ENCODE measurements at places on chromosomes 5 and 9. TPM values are rescaled to one million over a fixed set of nuclear protein-coding genes. Genes with fewer than 3 reads are reported as not detected.

DNA sequence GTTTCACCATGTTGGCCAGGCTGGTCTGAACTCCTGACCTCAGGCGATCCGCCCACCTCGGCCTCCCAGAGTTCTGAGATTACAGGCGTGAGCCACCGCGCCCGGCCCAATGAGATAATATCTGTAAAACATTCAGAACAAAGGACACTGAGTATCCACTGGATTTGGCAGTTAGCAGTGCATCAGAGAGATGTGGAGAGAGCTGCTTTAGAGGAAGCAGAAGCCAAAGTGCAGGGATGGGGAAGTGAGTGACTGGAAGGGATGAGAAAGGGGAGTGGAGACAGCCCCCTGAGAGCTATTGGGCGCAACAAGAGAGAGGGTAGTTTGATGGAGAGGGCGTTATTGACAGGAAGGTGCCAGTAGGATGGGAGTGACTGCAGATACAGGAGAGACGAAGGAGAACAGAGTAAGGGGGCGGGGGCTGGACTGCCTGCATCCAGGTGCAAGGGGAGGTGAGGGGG, 157.5 kb upstream of the SHB start:
- peak; percentile 52 for DNase-seq

The MELK gene
- 59.6 TPM for total RNA-seq

DNA sequence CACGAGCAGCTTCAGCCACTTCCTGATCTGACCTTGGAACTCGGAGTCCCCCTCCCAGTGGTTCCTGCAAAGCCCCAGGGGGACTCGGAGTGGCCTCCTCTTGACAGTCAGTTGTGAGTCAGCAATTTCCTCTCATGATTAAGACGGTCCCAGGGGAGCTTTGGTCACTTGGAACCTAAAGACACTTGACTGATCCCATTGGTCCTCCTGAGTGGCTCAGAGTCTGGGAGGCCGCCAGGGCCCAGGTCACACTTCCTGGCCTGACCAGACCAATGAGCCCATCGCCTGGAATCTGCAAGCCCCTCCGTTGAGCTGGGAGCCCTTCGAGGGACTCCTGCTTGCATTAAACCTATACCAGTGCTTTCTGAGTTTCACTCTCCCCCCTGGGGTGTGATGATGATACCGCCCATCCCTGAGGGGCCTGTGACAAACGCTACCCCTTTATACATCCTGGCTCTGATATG, 29.1 kb downstream of the TSPAN17 start:
- DNase-seq = no peak

The TMOD1 gene
- total RNA-seq = 1.1 TPM

DNA sequence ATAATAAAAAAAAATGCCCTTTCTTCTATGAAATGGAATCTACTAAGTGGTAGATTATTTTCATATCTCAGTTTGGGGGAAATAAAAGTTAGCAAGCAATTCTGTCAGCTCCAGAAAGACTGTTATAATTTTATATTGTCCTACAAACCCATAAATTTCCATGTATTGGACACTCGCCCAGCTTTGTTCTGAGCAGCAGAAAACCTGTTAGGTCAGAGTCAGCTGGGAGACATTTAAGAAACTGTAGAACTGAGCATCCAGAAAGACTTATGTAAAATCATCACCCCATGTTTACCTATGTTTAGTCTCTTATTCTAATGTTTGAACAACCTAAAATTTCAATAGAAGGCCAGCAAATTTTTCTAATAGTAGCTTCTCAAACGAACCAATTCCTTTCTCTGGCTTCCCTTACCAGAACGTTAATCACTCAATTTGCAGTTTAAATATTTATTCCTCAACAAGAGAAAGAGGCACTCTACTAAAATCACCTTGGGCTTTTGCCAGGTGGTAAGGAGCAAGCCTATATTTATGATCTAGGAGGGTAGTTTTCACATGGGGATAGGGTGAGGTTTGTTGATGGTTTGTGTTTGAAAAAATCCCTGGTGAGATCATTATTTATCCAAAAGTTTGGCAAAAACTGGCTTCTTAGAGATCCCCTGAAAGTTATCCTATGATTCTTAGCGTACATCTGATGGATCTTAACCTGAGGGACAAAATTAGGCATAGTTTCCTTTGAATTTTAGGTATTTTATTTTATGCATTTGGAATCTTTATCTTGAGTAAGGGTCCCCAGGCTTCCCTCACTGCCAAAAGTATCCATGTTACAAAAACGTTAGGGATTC, 34.4 kb downstream of the MACROH2A1 start:
- no peak for DNase-seq

DNA sequence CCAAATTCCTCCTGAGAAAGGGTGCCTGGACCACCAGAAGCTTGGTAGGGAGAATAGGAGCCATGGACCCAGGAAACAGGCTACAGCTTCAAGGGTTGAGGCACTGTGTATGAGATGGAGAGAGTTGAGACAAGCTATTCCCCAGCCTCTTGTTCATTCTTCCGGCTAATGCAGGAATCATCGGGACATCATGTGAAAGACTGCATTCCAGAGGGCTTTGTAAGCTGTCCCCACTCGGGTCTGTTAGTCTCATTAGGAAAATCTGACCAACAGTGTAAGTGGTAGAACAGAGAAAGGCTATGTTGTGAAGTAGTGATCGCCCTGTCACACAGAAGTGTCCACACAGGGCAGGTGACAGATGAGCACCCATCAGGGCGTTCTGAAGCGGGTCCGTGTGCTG, 81.4 kb downstream of the GABBR2 start:
- DNase-seq = no peak

GRCh38 chr5:17785774-17786173, 151.5 kb downstream of the TAF11L14 start:
- no peak for DNase-seq

GRCh38 chr5:141672841-141673813, 8.9 kb downstream of the ARAP3 start:
- DNase-seq = no peak

DNA sequence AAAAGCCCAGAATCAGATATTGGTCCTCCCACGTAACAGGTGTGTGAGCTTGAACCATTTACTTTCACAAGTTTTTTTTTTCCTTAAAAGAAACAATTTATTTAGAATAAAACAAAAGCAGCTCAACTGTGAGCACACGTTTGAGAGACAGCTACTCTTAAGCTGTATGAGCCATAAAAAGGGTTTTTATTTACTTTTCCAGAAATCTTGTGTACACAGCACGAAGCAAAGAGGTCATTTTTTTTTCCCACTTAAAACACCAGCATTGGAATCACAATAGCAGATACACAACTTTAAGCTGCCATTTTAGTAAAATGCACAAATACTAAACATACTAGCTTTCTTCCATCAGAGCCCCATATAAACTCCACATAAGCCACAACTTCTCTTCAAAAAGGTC, 44.6 kb downstream of the JAKMIP2 start:
- DNase-seq = no peak

The GPR21 gene
- 2.0 TPM for total RNA-seq

The NR5A1 gene
- total RNA-seq = not detected

- DNase-seq = no peak
Observed at GRCh38 chr5:142795251-142795650, 25.1 kb downstream of the ARHGAP26 start.

- DNase-seq = no peak
Observed at GRCh38 chr5:69530561-69531405, 29.2 kb upstream of the GTF2H2C start.

- DNase-seq = no peak
Observed at GRCh38 chr9:132160802-132161742, 786 bp upstream of the NTNG2 start.

Data from Caco-2 (cell line).